ENCODE measurements at places on chromosomes 2 and 18. TPM values are rescaled to one million over a fixed set of nuclear protein-coding genes. Genes with fewer than 3 reads are reported as not detected.

DNA sequence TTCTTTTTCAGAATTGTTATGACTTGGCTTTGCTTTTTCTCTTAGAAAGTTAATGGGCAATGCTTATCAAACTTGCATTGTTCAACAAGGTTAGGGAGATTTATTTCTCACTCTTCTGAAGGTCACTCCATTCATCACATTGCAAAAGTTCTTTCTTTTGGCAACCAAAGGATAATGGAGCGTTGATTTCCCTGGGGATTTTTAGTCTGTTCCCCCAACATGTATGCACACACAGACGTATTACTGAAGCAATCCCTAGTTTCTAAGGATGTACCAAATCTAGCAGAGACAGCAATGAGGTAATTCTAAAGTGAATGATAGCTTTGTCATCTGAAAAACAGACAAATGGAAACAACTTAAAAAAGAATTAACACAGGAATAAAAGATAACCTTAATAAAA is 349.1 kb downstream of the NYAP2 start:
- DNase-seq: no peak

DNA sequence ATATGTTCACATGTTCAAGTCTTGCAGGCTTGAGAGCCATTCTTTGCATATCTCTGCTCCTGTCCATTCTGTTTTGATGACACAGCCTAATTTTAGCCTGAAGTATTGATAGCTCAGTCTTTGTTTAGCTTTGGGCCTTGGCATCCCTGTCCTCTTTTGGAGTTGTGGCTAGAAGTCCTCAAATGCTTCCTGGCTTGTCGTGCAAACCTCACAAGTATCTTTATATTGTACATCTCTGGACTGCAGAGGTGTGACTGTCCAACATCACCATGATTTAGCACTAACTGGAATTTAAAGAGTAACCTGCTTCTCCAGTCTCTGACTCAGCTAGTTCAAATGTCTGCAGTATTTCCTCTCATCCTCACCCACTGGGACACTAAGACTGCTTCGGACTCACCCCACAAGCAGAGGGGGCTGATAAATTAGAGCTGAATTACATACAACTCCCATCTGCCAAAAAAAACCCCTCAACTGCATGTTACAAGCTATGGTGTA is 11.7 kb downstream of the PFN4 start:
- DNase-seq: no peak

DNA sequence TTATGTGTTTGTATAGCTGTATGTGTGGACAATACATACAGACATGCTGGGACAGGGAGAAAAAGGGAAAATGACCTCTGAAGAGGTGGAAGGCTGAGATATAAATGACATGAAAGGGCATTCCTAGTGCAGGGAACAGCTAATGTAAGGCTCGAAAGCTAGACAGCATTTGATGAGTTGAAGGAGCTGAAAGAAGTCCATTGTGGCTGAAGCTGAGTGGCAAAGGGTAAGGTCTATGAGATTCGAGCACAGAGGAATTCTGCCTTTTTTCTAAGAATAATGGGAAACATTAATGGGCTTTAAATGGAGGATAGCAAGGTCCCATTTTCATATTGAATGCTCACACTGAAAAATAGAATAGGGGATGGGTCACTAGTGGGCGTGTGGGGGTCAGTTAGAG is 23.6 kb downstream of the ADD2 start:
- no peak for DNase-seq

DNA sequence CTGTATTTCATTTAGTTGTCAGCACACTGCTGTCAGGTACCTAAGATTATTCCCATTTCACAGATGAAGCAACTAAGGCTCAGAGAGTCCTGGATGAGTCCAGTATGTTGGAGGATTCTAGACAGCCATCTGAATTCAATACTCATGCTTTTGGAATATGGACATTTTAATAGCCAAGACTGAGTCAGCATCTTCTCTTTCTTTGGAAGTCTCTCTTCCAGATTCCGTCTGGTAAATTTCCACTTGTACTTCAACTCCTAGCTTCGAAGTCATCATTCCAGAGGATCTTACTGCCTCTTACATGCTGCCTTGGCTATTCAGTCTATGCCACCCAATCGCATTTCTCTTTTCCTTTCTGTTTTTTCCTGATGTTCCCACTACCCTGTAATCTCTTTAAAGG is 40.6 kb downstream of the INSIG2 start:
- no peak for DNase-seq

- no peak for DNase-seq
Measured at GRCh38 chr2:51782921-51783765, 751.2 kb upstream of the NRXN1 start.

DNA sequence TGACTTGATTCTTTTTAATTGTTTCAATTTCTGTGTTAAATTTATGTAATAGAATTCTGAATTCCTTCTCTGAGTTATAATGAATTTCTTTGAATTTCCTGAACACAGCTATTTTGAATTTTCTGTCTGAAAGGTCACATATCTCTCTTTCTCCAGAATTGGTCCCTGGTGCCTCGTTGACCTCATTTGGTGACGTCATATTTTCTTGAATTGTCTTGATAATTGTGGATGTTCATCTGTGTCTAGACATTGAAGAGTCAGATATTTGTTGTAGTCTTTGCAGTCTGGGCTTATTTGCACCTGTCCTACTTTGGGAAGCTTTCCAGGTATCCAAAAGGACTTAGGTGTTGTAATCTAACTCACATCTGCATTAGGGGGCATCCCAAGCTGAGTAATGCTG is 111.4 kb upstream of the LRRTM4 start:
- DNase-seq: no peak

- DNase-seq: no peak
Measured at GRCh38 chr18:21203542-21204241, 38.3 kb upstream of the GREB1L start.

DNA sequence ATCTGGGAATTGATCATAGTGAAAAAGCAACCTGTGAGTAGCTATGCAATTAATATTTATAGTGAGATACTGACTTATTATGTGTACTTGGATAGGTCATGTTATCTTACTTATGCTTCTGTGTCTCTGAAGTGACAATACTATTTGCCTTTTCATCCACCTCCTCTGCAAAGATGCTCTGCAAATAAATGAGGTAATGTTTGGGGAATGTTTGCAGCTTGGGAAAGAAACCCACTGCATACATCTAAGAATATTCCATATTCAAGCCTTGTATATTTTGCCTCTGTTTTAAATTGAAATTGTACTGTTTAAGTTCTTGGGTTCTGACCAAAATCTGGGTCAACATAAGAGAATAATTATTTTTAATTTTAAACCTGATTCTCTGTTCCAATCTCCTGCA is 217.4 kb upstream of the DTNA start:
- DNase-seq: no peak

DNA sequence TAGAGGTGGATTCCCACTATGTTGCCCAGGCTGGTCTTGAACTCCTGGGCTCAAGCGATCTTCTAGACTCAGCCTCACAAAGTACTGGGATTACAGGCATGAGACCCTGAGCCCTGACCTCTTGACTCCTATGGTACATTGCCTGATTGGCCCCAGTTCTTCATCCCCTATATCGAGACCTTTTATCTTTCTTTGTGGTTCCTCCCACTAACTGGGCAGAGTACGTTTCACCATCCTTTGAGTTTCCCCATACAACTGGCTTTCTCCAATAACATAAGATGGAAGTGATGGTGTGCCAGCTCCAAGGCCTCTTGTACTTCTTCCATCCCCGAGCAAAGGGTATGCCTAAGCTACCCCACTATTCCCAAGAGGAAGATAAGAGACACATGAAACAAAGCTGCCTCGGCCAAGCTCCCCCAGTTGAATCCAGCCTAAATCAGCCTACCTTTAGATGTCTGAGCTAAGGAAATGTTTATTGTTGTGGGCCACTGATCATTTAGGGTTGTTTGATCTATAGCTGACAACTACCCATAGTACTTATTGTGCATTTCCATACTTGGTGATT is 8.3 kb upstream of the TMEM247 start:
- DNase-seq: no peak

DNA sequence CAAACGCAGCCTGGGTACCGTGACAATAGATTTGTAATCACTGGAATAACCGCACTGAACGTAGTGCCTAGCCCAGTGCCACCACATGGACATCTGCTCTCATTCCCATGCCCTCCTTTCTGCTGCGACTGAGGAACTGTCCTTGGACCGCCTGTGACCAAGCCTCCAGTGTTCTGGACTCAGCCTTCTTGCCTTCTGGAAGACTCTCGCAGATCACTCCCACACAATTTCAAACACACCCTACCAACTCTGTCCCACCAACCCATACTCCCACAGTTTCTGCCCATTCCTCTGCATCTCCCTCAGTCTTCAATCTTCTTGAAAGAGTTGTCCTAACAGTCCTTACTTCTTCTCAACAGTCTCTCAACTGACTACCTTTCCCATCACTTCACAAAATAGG is 2.1 kb downstream of the RNF149 start:
- no peak for DNase-seq

DNA sequence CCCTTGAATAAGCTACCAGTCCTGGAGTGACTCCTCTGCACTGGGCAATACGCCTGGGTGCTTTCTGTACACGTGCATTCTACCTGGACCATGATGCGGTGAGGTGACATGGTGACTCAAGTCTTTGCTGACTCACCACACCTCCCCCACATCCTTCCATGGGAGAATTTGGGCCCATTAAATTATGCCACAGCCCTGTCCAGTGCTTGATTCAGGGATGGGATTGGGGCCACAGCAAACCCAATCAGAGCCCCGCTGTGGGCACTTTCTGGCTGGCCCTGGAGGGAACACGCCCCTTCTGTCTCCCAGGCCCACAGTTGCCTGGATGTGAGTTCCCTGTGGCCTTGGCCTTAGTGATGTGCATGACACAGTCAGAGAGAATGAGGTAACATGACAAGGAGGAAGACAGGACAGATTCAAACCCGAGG is 86.9 kb downstream of the LRRC30 start:
- no peak for DNase-seq

DNA sequence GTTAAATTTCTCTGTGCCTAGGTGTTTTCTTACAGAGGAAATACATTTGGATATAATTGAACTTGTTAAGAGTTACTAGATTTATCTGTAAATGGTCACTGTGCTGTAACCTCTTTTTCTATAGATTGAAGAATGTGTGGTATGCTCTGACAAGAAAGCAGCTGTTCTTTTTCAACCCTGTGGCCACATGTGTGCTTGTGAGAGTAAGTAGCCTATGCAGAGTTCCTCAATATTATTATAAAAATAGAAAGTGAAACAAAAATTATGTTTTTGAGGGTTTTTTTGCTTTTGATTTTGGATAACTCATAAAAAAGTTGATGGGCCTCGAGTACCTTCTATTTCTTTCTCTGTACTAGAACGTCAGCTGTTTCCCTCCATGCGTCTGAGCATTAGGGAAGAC is 112.4 kb downstream of the MIB1 start:
- no peak for DNase-seq

The CFAP210 gene
- not detected for total RNA-seq

The RAB6C gene
- total RNA-seq: not detected

The POTEJ gene
- total RNA-seq: not detected

The TSPYL6 gene
- total RNA-seq: not detected

The YES1 gene
- 92.3 TPM for total RNA-seq
